Progenitor cell of endocrine pancreas (in vitro differentiated cells): ENCODE measurements at places on chromosomes 5 and 9. TPM values are rescaled to one million over a fixed set of nuclear protein-coding genes. Genes with fewer than 3 reads are reported as not detected.

Gene ACSL6
- 0.19 and 0.36 TPM in 2 replicates for total RNA-seq

Gene SLC6A3
- total RNA-seq: not detected in 2 replicates

Gene DND1
- total RNA-seq: 3.1 and 4.0 TPM in 2 replicates

Gene OMD
- not detected in 2 replicates for total RNA-seq

Gene PTPRD
- total RNA-seq: 115 and 124 TPM in 2 replicates

Gene LCN12
- 14.7 and 16.2 TPM in 2 replicates for total RNA-seq

Gene HAND1
- total RNA-seq: 0.44 and 0.48 TPM in 2 replicates

Gene TTC39B
- 6.6 and 7.8 TPM in 2 replicates for total RNA-seq

Gene ITGA2
- 5.1 and 6.6 TPM in 2 replicates for total RNA-seq

Gene IL33
- 0.13 TPM in 1 of 2 replicates, not detected in the other for total RNA-seq

Gene FRRS1L
- 4.9 and 6.1 TPM in 2 replicates for total RNA-seq

Gene PRLR
- 5.7 and 7.6 TPM in 2 replicates for total RNA-seq

Gene POU5F2
- total RNA-seq: 0.96 and 1.1 TPM in 2 replicates

Gene IRX4
- 0.17 TPM in 1 of 2 replicates, not detected in the other for total RNA-seq

Gene DMRT2
- total RNA-seq: 1.0 and 1.4 TPM in 2 replicates

Gene ZBED3
- 37.1 and 38.0 TPM in 2 replicates for total RNA-seq

Gene GRM6
- total RNA-seq: not detected in 2 replicates

Gene MYMK
- not detected in 2 replicates for total RNA-seq

Gene CEP72
- total RNA-seq: 24.8 and 26.9 TPM in 2 replicates

Gene OR1J2
- total RNA-seq: not detected in 2 replicates

Gene TGFBR1
- total RNA-seq: 93.8 and 96.6 TPM in 2 replicates

Gene DBH
- total RNA-seq: not detected in 2 replicates

Gene UAP1L1
- total RNA-seq: 0.57 and 1.5 TPM in 2 replicates

Gene IFNA13
- total RNA-seq: not detected in 2 replicates

Gene WHRN
- total RNA-seq: 11.2 and 11.9 TPM in 2 replicates

Gene RPL37
- total RNA-seq: 1,476 and 1,494 TPM in 2 replicates

Gene SPATA31A3
- total RNA-seq: not detected in 2 replicates

Gene TRIM7
- not detected in 2 replicates for total RNA-seq

Gene ARID3C
- total RNA-seq: 8.5 and 12.0 TPM in 2 replicates

Gene CATSPER3
- 1.3 and 1.4 TPM in 2 replicates for total RNA-seq

Gene IFNK
- not detected in 2 replicates for total RNA-seq

Gene DMRTA1
- total RNA-seq: 6.9 and 7.7 TPM in 2 replicates

Gene CAMK4
- 2.1 and 2.3 TPM in 2 replicates for total RNA-seq

Gene TMC1
- not detected in 2 replicates for total RNA-seq

Gene BTNL8
- total RNA-seq: not detected in 2 replicates
